ENCODE measurements at places on chromosomes 3 and 15.

GRCh38 chr15:45448066-45448915 is 69.9 kb upstream of the GATM start:
- no peak for DNase-seq

DNA sequence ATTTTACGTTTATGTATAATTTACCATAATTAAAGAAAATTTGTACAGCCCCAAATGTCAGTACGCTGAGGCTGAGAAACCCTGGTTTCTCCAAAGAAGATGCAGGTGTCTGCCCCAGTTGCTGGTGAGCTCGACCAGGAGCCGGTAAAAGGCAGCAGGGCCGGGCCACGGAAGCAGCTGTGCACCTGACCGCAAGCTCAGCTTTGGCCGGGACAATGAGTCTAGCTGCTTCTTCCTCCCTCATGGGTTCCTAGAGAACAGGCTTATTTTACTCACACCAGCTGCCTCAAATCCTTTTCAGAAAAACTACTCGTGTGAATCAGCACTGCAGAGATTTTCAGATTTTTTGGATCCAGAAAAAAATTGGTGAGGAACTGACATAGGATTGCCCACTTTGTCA is 18.0 kb upstream of the ZXDC start:
- DNase-seq: no peak

DNA sequence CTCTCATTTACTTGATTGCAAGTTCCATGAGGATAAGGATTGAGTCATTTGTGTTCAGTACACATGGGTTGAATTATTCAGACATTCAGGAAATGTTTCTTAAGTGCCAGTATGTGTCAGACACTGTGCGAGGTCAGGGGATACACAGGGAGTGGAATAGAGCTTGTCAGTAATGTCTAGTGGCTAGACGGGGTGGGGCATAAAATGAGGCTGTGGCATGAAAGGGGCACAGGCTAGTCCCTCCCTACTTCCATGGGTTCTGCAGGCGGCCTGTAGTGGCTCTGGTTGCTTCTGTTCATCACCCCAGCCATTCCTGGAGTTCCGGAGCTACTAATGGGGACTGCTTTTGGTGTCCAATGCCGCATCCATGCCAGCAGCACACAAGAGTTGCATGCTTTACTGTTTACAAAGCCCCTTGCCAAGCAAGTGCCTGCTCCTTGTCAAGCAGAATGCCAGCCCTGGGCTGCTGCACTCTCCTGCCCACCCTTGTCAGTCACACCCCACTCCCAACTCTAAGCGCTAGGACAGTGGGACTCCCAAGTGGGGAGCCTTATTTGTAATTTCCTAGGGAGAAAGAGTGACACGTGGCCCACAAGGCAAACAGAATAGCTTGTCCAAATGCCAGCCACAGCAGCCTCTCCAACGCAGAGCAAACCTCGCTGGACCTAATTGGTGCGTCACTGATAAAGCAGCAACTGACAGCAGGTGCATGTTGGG is 70.8 kb downstream of the RAB11A start:
- no peak for DNase-seq

DNA sequence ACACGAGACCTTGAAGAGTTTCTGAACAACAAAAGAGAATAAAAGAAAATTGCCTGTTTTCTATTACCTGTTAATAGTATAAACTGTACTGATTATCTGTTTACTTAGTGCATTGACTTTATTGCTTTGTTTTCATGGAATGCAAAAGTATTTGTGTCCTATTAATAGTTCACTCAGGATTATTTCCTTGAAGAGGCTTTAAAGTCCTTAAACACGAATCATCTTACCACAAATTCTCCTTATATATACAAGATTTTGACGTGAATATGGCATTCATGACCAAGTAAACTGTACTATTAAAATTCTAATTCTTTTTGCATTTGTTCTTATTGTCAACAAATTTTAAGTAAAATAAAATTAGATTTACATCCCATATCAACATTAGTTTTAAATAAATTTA is 513.0 kb downstream of the NTRK3 start:
- DNase-seq: no peak

DNA sequence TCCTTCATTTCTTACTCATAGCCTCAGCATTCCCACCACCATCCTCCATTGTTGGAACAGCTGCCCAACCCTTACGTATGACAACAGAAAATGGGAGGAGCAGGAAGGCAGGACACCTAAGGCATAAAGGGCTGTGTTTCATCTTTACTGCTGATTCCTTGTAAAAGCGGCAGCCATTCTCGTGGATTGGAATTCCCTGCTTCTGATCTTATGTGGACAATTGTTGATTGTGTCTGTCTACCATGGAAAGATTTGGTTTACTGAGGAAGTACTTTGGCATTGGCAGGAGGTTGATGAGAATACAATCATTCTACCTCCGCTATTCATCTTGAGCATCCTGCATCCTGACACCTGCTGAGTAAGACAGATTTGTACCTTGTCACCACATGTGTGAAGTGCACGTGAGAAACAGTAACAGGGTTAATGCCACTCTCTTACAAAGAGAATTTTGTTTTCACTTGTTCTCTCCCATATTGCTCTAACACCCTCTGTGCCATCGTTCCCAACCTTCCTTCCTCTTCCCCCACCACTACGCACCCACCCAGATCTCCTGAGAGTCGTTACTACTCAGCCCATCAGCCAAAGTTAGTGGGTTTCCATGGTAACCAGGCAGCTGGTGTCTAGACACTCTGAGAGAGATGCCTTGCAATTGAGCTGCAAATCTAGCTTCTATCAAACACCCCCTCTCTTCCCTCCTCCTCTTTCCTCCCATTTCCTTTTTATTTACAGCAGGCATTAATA is 75.7 kb downstream of the GAP43 start:
- no peak for DNase-seq

Measured in memory B cell (primary cell).